Putamen (tissue), 1 donor: ENCODE measurements at places on chromosomes 12 and 14.
A peak's percentile ranks its signal among the peaks of the same experiment; 100 is the strongest.

DNA sequence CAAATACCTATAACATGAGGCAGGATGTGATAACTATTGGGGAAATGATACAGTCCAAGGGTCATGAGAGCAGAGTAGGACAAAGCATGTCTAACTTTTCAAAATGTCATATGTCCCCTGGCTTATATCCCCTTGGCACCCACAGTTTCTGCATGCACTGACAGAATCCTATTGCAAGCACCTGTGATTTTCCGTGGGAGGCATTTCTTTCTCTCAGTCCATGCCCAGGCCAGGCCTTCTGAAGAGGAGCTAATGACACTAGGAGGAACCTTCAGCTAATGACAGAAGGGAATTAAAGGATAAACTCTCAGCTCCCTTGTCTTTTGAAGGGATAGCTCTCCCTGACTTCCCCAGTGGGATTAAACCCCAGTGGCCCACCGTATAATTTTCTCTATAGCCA is 249.2 kb downstream of the TTC6 start:
- DNase-seq: no peak

GRCh38 chr14:23344481-23344880 is 8.2 kb downstream of the SLC22A17 start:
- DNase-seq: no peak

DNA sequence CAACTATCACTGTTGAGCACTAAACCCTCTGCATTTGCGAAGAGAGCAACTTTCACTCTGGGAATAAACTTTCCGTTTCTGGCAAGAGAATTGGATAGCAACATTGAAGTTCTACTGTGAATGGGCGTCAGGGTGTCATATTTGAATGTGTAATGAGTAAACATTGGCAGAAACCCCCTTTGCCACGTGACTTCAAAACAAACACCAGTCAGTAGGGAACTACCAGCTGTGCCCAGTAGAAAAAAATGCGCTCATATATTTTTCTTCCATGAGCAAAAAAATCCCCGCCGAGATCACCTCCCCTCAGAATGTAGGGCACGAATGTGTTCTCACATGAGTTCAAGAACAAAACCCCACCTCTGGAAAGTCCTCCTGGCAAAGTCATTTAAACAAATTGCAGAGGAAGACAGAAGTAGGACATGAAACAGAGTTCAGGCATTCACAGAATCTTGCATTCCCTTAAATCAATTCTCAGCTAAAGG is 80.6 kb downstream of the BTG1 start:
- peak; percentile 54 for DNase-seq

GRCh38 chr12:93145086-93145485 is 216.0 kb upstream of the EEA1 start:
- no peak for DNase-seq

- no peak for DNase-seq
These were observed 180.8 kb downstream of the ADCK1 start for GRCh38 chr14:77980475-77981321.

- no peak for DNase-seq
These were observed 109.6 kb downstream of the DICER1 start for GRCh38 chr14:95047754-95048153.

GRCh38 chr12:128825835-128826234 is 2.1 kb upstream of the SLC15A4 start:
- no peak for DNase-seq

DNA sequence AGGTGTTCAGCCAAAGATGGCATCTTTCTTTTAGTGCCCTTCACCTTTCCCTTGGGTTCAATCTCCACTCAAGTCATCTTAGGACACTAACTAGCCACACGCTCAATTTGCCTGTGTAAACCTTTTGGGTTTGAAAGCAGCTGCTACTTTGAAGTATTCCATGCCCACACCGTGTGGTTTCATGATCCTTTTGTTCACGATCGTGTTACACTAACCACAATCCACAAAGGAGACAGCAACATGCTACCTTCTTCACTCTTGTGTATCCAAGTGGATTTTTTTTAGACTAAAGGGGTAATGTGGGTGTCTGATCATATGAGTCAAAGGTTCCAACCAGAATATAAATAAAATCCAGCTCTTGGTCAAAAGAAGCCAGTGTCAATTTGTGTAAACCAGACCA is 122.7 kb upstream of the FAR2 start:
- no peak for DNase-seq

- DNase-seq: no peak
These were observed 4.7 kb downstream of the ADCK1 start for GRCh38 chr14:77804592-77804991.

- DNase-seq: no peak
These were observed 272.0 kb upstream of the E2F7 start for GRCh38 chr12:77337362-77337761.

- DNase-seq: no peak
These were observed 46.0 kb downstream of the ERGIC2 start for GRCh38 chr12:29334937-29335336.

GRCh38 chr12:58563621-58564020 is 356.7 kb downstream of the LRIG3 start:
- DNase-seq: no peak

DNA sequence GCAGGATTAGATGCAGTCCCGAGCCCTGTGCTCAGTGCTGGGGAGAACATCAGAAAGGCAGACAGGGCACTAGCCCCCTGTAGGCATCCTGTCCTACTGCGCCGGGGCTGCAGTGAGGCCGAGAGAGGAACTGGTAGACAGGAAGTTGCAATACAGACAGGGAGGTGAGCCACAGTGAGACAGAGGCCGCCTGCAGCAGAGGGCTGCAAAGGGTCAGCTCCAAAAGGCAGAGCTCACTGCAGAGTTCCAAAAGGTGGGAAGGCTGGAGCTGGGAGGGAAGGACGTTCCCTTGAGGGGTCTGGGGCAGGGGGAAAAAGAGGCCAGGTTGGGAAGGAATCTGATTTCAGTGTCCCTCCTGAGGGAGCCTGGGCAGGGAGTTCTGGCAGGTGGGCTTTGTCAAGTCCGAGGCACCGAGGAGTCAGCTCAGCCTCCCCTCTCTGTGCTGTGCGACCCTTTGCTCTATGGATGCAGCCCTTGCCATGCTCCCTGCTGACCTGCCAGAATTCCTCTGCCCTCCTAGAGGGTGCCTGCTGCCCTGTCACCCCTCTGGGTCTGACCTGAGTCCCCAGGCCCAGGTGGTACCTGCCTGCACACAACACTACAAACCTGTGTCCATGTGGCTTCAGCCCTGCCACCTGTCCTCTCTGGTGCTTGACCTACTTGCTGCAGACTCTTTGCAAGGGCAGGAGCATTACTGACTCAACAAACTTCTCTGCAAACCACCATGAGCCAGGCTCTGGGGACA is 63.5 kb downstream of the PRMT8 start:
- DNase-seq: no peak

GRCh38 chr12:108722992-108723766 is 8.1 kb downstream of the CORO1C start:
- DNase-seq: no peak

DNA sequence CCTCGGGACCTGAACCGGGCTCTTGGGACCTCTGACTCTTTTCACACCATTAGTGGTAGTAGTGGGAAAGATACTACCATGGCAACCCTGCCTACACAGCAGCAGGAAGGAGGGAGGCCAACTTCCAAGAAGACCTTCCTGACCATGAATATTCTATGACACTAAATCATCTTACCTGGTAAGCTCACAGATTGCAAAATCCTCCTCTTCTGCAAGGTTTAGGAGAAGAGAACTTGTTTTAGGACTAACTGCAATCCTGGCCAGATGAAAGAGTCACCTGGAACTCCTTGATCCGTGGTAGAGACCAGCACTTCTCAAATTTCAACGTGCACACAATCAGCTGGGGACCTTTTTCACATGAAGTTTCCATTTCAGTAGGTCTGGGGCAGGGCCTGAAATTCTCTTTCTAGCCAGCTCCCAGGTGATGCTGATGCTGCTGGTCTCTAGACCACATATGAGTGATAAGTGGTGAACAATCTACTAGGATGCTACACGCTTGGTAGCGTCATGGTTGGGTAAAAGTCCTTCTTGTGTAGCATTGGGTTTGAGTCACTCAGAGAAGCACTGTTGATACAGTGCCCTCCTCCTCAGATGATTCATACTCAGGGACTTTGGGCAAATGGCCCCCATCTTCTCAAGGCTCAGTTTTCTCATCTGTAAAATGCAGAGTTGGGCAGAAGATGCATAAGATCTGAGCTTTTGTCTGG is 35.6 kb upstream of the FICD start:
- no peak for DNase-seq

- DNase-seq: no peak
These were observed 9.0 kb upstream of the HOXC6 start for GRCh38 chr12:54019091-54019811.

- no peak for DNase-seq
These were observed 877 bp downstream of the BAG5 start for GRCh38 chr14:103561381-103562178.

DNA sequence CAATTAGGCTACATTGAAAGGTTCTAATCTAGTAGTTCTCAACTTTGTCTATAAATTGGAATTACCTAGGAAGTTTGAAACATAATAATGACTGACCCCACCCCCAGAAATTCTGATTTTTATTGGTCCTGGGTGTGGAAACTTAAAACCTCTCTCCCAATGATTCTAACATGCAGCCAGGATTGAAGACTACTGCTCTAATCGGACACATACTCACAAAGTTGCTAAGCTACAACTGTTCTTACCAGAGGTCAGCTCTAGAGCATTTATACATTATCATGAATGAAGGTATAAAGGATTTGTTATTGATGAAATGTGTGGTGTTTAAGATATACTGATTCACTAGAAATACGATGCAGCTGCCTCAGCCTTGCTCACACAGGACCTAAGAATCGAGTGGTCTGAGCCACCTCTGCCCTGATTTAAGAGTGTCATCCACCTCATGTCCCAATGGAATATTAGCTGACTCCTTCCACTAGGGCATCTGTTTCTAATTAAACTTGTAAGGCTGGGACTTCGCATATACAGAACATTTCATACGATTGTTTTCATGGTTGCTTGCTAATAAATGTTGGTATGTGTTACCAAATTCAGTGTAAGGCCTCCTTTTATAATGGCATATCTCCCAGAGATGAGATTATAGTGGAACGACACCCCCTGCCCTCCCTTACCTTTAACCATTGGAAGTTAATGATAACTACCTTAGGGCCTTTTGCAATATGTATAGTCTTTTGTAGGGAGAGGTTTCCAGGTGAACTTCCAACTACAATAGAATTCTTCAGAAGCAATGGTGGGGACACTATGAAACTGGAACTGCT is 410.8 kb upstream of the PDE3A start:
- no peak for DNase-seq

- DNase-seq: no peak
These were observed 290.7 kb downstream of the ALG10B start for GRCh38 chr12:38607295-38607694.

DNA sequence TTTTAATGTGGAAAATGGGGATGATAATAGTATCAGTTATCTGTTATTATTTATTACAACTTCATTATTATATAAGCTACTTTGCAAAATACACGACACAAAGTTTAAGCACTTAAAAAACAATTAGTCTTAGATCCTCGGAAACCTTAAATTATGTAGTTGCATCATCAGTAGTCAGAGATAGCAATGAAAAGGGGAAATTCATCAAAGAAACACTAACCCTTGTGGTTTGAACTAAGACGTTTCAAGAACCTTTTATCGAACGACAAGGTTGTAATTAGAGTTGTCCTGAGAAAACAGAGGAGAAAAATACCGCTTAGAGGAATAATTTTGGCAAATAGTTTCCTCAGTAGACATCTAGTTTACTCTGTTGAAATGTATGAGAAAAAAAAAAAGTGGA is 198.5 kb downstream of the PTPRO start:
- DNase-seq: no peak

DNA sequence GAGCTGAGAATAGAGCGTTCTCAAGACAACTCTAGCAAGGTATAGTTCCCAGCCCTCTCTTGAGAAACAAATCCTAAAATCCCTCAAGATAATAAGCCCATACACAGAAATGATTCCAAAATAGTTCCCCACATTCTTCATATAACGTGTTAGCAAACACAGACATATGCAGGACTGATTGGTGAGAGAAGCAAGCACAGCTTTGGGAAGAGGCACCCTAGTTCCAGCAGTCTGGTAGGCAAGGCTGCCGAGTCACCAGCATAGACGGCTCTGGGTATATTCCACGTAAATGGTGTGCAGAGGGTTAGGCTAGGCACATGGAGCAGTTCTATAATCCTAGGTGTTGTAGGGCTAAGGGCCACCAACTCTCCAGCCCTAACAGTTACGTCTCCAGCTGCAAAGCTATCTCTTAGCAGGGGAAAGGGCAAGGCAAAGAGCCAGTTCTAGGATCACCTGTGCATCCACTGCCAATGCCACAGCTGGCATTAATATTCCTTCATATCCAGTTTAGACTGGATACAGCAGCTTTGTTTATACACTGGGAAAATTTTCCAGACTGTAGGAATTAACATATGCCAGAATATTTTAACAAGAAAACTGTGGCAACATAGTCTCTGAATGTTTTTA is 52.9 kb downstream of the SH2B3 start:
- DNase-seq: no peak

GRCh38 chr12:120939523-120939922 is 35.4 kb upstream of the SPPL3 start:
- peak; percentile 42 for DNase-seq

GRCh38 chr14:94514351-94514750 is 5.1 kb upstream of the SERPINA12 start:
- DNase-seq: no peak

GRCh38 chr14:79786522-79786921 is 424.8 kb downstream of the DIO2 start:
- no peak for DNase-seq

DNA sequence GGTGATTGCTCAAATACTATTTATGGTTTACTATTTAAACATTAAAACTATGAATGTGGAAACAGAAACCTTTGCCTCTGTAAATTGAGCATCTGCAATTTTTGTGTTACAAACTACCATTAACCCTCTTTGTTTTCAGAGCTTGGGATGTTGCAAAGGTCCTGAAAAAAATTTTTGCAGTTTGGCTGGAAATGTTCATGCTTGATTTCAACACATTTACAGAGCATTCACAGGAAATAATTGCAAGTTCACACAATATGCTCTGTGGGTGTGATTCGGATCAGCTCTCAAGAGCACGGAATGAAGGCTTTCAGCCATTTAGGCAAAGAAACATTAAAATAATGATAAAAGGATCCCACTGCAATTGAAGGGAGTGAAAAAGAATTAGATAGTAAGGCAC is 232.9 kb downstream of the ATP23 start:
- DNase-seq: no peak

- no peak for DNase-seq
These were observed 13.2 kb downstream of the EIF2S1 start for GRCh38 chr14:67373347-67373746.

DNA sequence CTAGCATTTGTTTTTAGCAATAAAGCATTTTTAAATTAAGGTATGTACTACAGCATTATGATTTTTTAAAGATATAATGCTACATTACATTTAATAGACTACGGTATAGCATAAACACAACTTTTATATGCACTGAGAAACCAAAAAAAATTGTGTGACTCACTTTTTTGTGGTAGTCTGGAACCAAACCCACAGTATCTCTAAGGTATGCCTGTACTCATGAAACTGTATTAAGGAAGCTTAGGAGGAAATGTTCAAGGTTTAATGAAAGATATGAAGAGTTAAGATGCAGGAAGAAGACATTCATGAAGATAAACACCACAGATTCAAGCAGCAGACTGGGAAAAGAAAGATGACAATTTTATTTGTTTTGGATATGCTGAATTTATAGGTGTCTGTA is 51.7 kb downstream of the PPP1R12A start:
- no peak for DNase-seq
